ENCODE measurements at places on chromosomes 2 and 18.

DNA sequence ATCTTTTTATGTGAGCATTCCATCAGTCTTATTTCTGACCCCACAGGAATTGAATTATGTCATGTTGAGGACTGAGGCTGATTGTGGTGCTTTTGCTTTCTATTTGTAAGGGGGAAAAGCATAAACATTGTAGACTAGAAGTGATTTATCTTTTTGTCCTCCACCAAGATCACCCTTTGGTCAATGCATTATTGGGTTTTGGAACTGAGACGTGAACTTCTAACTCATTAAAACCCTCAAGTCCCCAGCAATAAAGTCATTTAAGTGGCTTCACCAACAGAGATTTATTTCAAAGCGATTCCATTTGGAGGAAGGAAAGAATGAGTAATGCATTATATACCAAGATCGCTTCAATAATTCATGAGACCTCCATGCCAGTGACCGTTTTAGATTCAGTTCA, 75.5 kb upstream of the TXNDC2 start:
- no peak for DNase-seq

- no peak for DNase-seq
Measured at GRCh38 chr2:23679044-23679443, 247.9 kb downstream of the ATAD2B start.

- no peak for DNase-seq
Measured at GRCh38 chr2:120732506-120733237, 3.0 kb upstream of the GLI2 start.

- no peak for DNase-seq
Measured at GRCh38 chr2:161134547-161135518, 25.4 kb upstream of the TANK start.

DNA sequence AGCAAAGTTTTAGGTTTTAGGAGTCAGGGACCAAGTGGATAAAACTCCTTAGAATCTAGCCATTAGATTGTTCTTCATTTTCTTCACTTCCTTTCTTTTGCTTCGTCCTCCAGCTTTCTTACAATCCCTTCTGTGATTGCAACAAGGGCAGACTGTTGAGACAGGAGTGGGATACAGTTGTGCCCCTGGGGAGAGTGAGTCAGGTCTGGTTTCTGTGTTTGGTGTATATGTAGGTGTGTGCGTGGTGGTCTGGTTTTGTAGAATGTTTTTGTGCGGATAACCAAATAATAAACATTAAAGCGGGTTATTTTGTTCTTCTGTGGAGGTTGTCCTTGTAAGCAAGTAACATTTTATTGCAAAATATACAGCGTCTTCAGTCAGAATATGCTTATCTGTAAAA, 7.3 kb downstream of the INSIG2 start:
- DNase-seq = no peak

GRCh38 chr2:84782717-84783442, 98.0 kb downstream of the TRABD2A start:
- DNase-seq = no peak

DNA sequence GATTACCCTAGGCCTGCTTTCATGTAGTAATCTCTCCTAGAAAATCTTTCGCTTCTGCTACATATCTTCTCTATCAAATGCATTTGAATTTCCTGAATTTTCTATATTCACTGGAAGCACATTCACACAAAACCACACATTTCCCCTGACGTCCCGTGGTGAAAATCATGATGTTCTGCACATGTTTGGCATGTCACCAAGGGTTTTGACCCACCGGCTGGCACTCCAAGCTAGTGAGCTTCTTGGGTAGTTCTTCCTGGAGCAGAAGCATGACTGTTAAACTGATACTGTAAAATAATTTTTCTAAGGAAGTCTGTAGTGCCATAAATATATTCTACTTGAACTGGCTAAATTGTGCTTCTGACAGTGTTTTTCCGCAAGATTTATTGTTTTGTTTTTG, 510.1 kb upstream of the SLC8A1 start:
- no peak for DNase-seq

GRCh38 chr2:107542314-107542740, 284.4 kb upstream of the RGPD4 start:
- no peak for DNase-seq
